ENCODE measurements at places on chromosomes 1 and 21.
A peak's percentile ranks its signal among the peaks of the same experiment; 100 is the strongest.

DNA sequence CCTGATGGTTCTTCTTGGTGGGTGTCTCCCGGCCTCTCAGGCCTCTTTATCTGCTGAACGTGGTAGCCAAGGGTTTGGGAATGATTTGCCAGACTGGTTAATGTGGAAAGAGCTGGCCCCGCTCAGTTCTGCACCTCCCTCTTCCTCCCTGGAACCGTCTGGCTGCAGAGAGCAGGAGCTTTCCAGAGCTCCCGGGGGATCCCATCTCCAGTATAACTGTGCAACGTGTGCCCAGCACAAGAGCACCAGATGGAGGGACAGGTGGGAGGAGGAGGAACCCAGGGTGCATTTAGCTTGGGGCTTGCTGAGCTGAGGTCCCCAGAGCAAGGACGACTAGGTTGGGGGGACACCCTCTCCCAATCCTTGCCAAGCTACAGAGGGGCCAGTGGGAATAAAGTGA is 5.0 kb downstream of the TFF1 start:
- DNase-seq, result no peak

DNA sequence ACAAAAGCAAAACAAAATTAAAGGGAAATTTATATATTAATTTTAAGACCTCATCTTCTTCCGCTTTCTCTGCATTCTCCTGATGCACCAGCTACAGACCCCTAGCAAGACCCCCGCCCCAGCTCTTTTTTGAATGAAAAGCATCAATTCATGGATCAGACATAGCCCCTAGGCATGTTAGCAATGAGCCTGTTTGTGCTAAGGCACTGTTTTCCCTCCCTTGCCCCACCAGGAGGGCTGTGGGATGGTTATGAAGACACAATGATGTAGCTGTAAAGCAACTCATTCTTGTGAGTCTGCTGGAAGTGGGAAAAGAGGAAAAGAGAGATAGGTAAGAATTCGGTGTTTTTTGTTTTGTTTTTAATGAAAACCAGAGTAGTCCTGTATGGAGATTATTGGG is 88.5 kb upstream of the ZBTB18 start:
- DNase-seq, result no peak

- no peak for DNase-seq
Observed at GRCh38 chr1:186054932-186055331, 320.1 kb downstream of the TPR start.

DNA sequence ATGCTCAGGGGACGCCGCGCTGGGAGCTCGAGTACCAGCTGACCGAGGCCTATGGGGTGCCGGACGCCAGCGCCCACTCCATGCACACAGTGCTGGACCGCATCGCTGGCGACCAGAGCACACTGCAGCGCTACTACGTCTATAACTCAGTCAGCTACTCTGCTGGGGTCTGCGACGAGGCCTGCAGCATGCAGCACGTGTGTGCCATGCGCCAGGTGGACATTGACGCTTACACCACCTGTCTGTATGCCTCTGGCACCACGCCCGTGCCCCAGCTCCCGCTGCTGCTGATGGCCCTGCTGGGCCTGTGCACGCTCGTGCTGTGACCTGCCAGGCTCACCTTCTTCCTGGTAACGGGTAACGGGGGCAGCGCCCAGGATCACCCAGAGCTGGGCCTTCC is 1.3 kb upstream of the XKR8 start:
- DNase-seq, result no peak

DNA sequence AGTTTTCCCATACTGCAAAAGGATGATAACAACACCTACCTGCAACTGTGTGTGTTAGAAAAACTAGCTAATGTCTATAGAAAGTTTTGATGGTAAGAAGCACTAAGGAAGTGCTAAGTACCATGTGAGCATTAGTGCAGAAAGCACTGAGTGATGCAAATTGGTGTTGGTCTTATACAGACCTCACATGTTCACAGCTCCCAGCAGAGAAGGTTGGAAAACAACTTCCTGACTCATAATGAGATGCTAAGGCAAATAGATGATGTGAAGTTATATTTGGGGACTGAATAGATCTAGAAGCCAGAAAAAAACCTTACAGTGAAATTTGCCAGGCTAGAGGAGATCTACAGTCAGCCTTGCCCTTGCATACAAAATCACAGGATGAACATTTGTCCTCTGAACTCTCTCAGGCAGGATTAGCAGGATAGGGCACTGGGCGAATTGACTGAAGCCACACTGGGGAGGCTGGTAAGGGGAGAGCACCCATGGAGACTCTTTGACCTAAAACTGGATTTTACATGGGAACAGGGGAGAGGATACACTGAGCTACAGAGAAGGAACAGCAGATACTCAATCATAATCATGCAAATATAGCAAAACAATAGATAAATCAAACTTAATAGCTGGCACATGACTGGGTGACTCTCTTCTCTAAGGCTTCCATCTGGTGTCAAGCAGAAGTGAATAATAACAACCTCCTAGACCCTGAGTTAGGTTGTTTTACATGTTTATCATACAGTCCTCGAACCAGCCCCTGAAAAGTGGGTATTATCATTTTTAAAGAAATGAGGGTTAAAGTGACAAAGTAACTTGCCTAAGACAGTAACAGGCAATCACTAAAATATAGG is 61.3 kb downstream of the ASTN1 start:
- no peak for DNase-seq

- DNase-seq, result no peak
Observed at GRCh38 chr1:66372522-66373101, 161.3 kb upstream of the SGIP1 start.

GRCh38 chr1:40036574-40036973 is 4.0 kb upstream of the CAP1 start:
- no peak for DNase-seq

- DNase-seq, result no peak
Observed at GRCh38 chr21:45818276-45818903, 163.2 kb upstream of the COL6A1 start.

- DNase-seq, result no peak
Observed at GRCh38 chr1:105830571-105831146, 1225.8 kb upstream of the PRMT6 start.

GRCh38 chr1:30750731-30751291 is 6.8 kb downstream of the LAPTM5 start:
- peak; percentile 78 for DNase-seq

GRCh38 chr1:47763591-47764171 is 233.5 kb downstream of the TRABD2B start:
- no peak for DNase-seq

GRCh38 chr21:34670962-34671348 is 2.2 kb downstream of the CLIC6 start:
- no peak for DNase-seq

Measured in germinal center (tissue), 1 donor.